Fibroblast of the conjunctiva (primary cell): ENCODE measurements at places on chromosomes 3 and 15.

- DNase-seq, result peak; percentile 71
These were observed 39.7 kb downstream of the GLDN start for GRCh38 chr15:51380999-51381806.

DNA sequence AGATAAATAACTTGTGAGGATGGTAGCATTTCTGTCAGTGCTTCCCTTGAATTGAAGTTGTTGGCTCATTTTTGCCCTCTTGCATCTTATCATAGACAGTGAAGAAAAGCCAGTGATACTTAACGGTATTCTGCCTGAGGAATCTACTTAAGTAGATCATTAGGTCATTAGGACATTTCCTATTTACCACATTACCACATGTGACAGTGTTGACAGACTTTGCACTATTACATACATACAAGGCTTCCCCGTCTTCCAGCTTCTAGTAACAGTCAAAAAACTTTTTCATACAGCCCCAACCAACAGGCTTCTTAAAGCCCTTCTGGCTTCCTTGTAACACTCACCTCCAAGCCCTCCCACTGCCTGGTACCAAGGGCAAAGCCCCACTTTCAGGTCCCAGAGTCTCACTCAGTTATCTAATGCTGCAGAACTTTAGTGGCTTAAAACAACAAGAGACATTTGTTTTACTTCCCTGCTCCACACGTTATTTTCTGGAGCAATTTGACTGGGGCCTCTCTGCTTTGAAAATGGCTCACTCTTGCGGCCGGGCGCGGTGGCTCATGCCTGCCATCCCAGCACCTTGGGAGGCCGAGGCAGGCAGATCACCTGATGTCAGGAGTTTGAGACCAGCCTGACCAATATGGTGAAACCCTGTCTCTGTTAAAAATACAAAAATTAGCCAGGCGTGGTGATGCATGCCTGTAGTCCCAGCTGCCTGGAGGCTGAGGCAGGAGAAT is 40.0 kb downstream of the ASB7 start:
- no peak for DNase-seq

GRCh38 chr3:126535636-126536035 is 11.7 kb downstream of the CHST13 start:
- DNase-seq, result no peak

DNA sequence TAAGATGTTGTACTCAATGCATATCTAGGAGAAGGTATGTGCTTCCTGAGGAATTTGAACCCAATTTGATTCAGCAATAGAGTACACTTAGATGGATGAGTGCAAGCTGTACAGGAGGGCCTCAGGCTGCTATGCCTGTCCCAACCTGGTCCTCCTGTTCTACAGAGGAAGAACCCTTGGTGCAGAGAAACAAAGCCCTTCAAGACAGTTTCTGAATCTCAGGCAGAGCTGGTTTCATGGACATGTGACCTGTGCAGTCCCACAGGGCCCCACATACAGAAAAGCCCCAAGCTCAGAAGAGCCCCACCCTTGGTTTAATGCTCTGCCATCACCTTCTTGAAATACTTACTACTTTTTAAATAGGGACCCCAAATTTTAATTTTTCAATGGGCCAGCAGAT is 15.3 kb downstream of the FOXP1 start:
- DNase-seq, result no peak

- DNase-seq, result no peak
These were observed 309.8 kb upstream of the ICE2 start for GRCh38 chr15:60788692-60789103.

DNA sequence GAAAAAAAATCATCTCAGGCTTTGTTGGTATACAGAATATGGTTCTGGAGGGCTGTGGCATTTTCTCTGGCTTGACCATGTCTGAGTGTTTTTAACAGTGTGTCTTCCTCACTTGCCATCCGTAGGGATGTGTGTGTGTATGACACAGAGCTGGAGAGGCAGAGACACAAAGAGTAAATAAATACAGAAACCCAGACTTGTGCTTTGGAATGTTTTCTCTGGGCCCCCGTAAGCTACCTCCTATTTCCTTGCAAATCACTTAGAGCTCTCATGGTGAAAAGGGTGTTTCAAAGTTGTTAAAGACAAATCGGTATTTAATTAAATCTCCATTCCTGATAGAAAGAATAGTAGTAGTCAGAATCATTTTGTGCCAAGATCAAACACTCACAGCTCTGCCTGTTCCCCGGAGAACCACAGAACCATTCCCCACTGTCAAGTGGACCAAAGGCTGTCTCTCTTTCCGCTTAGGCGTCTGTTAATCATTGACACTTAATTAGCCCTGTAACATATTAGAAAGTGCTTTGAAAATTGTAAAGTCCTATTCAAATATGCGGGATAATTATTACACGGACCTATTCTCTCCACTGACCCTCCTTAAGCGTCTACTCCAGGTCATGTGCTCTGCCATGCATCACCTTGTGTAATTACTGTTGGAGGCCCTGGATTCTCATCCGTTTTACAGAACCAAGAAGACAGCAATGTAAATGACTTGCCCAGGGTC is 313.6 kb upstream of the TLE3 start:
- DNase-seq, result no peak

DNA sequence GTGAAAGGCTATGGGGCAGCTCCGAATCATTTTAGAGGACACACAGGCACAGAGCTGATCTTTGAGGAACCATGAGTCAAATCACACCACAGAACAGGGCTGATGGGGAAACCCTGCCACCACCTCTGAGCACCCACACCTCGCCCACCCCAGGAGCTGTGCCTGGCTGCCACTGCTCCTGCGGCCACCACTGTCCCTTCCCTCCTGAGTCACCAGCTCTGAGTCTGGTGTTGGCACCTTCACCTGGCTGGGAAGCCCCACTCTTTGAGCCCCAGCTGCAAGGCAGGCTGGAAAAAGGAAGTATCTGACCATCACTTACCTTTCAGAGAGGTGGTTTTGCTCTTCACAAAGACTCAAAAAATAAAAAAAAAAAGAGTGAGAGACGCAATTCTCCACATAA is 63.6 kb upstream of the MEF2A start:
- DNase-seq, result no peak

DNA sequence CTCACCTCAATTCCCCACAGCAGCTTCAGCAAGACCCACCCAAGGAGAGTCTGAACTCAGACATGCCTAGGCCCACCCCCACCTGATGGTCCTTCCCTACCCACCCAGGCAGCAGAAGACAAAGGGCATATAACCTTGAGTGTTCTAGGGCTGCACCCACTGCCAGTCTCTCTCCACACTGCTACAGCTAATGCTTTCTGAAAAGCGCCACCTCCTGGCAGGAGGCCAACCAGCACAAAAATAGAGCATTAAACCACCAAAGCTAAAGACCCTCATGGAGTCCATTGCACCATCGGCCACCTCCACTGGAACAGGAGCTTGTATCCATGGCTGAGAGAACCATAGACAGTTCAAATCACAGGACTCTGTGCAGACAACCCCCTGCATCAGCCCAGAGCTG is 11.3 kb upstream of the RPL39L start:
- no peak for DNase-seq

DNA sequence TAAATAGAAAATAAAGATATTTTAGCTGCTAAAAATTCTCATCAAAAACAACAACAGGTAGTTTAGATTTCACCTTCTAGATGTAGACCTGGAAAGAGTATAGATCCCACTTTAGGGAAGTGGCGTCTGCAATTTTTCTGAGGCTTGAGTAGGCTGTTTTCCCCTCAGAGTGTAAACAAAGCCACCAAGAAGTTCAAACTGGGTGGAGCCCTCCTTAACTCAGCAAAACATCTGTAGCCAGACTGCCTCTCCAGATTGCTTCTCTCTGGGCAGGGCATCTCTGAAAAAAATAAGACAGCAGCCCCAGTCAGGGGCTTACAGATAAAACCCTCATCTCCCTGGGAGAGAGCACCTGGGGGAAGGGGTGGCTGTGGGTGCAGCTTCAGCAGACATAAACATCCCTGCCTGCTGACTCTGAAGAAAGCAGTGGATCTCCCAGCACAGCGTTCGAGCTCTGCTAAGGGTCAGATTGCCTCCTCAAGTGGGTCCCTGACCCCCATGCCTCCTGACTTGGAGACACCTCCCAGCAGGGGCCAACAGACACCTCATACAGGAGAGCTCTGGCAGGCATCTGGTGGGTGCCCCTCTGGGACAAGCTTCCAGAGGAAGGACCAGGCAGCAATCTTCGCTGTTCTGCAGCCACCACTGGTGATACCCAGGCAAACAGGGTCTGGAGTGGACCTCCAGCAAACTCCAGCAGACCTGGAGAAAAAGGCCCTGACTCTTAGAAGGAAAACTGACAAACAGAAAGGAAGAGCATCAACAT is 259.6 kb downstream of the STXBP5L start:
- DNase-seq, result no peak

DNA sequence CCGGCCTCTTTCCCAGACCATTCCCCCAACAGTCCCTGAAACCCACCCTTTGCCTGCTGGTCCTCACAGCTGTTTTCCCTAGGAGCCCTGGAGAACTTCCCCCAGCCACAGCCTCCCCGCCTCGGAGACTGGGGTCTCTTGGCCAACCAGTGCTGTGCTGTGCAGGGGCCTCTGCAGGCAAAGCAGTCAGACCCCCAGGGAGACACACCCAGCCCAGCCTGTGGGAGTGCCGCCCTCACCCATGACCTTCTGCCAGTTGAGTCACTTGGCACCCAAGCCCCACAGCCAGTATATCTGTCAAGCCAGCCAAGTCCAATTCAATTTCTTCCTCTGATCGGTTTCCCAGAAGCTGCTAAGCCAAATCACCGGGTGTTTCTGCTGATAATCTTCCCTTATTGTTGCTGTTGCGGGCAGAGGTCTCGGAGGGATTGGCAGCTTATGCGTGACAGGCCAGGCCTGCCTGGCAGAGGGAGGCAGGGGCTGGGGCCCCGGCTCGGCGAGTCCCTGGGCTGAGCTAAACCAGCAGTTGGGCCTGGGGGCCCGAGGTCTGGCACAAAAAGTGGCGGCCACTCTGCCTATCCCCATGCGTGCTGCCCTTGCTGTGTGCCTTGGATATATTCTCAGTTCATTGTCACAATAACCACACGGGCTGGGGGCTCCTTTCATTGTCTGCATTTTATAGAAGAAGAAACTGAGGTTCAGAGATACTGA is 65.6 kb upstream of the SLC6A1 start:
- DNase-seq, result no peak

DNA sequence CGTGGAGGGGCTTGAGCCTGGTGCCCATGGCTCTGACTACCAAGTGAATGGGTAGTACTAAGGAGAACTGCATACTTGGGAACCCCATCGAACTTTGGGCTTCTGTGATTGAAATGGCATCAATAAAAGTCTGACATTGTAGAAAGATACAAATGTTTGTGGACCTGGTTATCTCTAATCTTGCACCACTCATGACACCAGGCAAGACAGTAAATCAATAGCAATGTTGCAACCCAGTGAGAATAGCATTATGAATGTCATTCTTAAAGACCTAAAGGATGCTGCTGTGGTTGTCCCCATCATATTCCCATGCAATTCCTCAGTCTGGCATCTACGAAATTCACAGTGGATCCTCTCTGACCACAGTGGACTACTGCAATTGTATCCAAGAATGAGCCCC is 233.6 kb upstream of the LYSMD4 start:
- no peak for DNase-seq

- no peak for DNase-seq
These were observed 52.4 kb downstream of the BOC start for GRCh38 chr3:113263778-113264177.

DNA sequence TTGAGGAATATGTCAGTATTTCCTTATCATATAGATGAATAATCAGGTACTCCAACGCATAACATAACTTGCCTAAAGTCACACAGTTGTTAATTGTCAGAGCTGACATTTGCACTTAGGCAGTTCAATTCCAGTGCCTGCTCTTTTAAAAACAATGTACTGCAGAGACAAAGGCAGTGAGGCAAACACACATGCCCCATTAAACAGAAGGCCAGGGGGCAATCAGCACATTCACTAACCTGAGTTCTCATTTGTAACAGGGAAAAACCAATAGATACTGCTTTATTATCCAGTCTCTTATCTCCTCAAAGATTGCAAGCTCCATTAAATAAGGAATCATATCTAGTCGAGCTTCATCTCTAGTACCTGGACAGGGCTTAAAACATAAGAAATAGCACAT is 1017.4 kb downstream of the SQOR start:
- DNase-seq, result no peak

DNA sequence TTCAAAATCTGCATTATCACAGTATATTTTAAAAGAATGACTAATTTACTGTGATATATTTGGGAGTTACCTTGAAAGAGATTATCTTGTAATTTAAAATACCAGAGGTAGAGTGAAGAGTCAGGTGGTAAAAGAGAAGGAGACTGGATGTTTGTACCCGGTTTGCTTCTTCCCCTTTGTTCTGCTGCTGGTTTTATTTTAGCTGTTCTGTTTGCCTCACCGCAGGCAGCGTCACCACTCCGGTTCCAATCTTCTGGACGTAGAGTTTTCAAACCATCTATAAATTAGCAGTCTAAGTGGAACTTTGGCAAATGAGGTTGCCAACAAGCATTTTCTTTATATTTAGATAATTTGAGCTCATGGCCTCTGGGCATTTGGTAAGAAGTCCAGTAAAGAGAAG is 38.2 kb downstream of the PPARG start:
- no peak for DNase-seq

- no peak for DNase-seq
These were observed 24.1 kb downstream of the DUOX2 start for GRCh38 chr15:45089712-45090373.

DNA sequence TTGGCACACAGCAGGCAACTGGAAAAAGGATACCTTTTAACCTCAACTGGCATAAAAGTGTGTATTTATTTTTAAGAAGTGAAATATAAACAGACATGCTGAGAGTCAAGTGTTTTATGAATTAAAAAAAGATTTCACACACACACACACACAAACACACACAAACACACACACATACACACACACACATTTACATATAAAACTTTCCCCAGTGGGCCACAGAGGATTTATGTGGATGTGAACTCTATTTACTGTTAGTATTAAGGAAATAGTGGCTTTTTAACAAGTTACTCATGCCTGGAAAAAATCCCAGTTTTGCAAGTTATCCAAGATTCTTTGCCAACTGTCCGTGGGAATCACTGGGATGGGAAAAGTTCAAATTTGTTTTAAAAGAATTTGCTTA is 725.9 kb upstream of the NR2F2 start:
- peak; percentile 26 for DNase-seq
